ENCODE measurements at places on chromosomes 11 and 22.
A peak's percentile ranks its signal among the peaks of the same experiment; 100 is the strongest.

- DNase-seq = no peak
These were observed 15.6 kb downstream of the TBC1D10A start for GRCh38 chr22:30310881-30311771.

DNA sequence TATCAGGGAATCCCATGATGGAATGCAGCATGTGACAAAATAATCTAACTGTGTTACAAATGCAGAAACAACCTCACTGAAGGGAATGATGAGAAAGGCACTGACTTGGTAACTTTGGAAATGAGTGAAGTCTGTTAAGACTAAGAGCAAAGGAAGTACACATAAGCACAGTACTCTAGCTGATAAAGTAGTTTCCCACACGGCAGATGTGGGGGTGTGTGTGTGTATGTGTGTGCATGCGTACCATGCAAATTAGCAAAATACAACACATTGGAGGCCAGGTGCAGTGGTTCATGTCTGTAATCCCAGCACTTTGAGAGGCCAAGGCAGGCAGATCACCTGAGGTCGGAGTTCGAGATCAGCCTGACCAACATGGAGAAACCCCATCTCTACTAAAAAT lies 16.6 kb upstream of the NLRP6 start:
- no peak for DNase-seq

DNA sequence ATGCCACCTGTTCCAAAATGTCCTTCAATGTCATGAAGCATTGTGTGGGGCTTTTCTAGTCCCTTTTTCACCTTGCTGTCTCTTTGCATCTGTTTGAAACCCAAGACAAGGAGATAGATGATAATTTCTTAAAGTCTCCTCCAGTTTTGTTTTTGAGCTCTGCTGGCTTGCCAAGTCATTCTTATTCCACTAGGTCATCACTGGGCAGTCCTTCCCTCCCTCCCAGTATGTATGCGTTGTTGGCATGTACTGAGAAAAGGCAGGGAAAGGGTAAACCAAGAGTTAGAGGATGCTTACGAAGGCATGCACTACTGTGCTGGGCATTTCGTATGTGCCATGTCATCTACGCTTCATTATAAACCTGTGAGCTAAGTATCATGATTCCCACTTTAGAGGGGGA lies 78.6 kb downstream of the PARVA start:
- DNase-seq = peak; percentile 50

- DNase-seq = peak; percentile 43
These were observed 87.5 kb downstream of the RRM1 start for GRCh38 chr11:4181782-4182721.

- DNase-seq = no peak
These were observed 112.7 kb downstream of the MORC2 start for GRCh38 chr22:30855677-30856518.

GRCh38 chr11:23100726-23101125 lies 240.5 kb upstream of the CCDC179 start:
- no peak for DNase-seq

GRCh38 chr11:9138612-9139579 lies 47.5 kb upstream of the SCUBE2 start:
- DNase-seq = peak; percentile 93

All from astrocyte of the spinal cord (primary cell).